NCI-H82 (cell line): ENCODE measurements at places on chromosomes 2 and 18.
A peak's percentile ranks its signal among the peaks of the same experiment; 100 is the strongest.

DNA sequence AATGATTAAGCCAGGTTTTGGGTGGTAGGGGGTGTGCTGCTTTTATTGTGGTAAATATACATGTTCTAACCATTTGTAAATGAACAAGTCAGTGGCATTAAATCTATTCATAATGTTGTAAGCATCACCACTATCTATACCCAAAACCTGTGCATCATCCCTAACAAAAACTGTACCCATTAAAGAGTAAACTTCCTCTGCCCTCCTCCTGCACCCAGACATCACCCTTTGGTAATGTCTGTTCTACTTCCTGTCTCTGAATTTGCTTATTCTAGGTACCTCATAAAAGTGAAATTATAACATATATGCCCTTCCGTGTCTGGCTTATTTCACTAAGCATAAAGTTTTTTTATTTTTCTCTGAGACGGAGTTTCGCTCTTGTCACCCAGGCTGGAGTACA, 14.1 kb downstream of the RIF1 start:
- DNase-seq = no peak

- DNase-seq = peak; percentile 23
Measured at GRCh38 chr2:12456293-12457106, 260.2 kb upstream of the TRIB2 start.

- peak; percentile 47 for DNase-seq
Measured at GRCh38 chr2:237623428-237624403, 3.7 kb upstream of the LRRFIP1 start.

GRCh38 chr2:129759472-129760010, 219.9 kb upstream of the RAB6C start:
- DNase-seq = no peak

DNA sequence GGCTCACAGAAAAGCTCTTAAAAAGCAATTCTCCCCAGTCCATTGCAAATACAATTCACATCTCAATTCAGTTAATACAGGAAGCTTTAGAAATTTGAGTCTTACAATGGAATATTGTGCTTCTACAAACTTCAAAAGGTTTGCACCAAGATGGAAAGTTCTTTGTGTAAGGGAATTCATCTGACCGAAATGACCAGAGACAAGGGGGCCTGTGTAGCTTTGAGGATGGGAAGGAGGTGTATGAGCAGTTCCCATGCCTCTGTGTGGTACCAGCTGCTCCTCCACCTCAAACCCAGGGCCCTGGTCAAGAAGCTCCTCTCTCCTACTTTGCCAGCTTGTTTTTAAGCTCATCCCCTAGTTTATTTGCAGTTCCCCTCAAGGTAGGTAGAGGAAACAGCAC, 312.8 kb upstream of the PKDCC start:
- DNase-seq = no peak

GRCh38 chr18:75827751-75828287, 400.3 kb upstream of the SMIM21 start:
- DNase-seq = peak; percentile 53
